T1000 (cell line): ENCODE measurements at places on chromosomes 7 and 10.

- no peak for DNase-seq
These were observed 16.4 kb downstream of the TNRC18 start for GRCh38 chr7:5406957-5407945.

DNA sequence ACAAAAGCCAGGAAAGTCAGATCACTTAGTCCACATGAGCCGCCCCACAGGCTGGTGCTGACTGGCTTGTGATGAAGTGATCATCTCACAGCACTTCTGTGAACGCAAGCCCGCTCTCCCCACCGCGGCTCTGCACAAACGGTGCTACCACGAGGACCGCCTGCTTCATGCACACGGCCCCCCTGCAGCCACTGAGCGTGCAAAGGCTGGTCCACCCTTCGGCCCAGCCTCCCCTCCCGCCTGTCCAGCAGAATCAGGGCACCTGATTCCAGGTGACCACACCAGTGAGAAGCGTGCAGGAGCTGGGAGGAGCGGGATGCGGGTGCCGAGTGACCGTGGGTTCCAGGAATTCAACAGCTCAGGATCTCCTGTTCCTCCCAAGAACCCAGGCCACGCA, 32.2 kb downstream of the MAD1L1 start:
- no peak for DNase-seq

- DNase-seq, result no peak
These were observed 6.0 kb downstream of the ACADSB start for GRCh38 chr10:123014772-123015171.

DNA sequence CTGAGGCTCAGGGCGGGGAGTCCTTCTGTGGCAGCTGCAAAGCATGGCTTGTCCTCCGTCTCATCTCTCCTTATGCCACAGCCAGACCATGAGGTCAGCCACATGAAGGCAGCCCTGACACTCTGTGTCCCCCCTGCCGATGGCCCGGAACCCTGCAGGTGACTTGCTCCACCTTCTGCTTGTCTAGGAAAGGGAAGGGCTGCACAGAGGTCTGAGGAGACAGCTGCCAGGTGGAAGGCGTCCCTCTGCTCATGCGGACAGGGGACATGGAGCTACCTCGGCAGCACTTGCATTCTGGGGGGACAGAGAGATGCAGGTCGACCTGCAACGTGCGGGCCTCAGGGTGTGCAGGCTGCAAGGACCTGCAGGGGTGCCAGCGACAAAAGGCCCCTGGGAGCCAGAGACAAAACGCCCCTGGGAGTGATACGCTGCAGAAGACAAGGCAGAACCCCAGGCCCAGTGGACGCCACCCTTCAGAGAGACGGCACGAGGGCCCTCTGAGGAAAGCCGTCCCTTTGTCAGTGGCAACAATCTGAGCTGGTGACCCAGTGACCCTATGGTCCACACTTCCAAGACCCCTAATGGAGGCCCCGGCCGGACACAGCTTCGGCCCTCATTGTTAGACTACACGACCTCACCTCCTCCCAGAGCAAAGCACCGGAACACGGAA, 205.2 kb upstream of the PPP2R2D start:
- DNase-seq, result no peak

- DNase-seq, result no peak
These were observed 105.3 kb downstream of the FRMD4A start for GRCh38 chr10:14225379-14225778.

- no peak for DNase-seq
These were observed 85.7 kb downstream of the PARP12 start for GRCh38 chr7:139976838-139977656.

DNA sequence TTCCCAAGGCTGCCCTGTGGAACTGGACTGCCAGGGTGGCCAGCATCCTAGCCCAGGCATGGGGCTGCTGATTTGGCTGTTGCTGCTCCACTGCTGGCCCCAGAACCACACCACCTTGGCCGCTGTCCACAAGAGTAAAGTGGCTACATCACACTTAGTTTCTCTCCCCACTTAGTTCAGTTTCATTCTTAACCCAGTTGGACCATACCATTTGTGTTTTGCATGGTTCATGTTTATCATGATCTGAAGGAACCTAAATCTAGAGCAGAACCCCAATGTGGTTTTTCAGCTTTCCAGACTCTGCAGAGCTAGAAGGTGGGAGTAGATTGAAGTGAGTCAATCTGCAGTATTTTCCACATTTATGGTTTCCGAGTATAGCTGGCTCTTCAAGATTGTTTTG, 32.8 kb downstream of the SDK1 start:
- DNase-seq, result no peak

GRCh38 chr7:140889645-140890044, 35.1 kb downstream of the BRAF start:
- no peak for DNase-seq

DNA sequence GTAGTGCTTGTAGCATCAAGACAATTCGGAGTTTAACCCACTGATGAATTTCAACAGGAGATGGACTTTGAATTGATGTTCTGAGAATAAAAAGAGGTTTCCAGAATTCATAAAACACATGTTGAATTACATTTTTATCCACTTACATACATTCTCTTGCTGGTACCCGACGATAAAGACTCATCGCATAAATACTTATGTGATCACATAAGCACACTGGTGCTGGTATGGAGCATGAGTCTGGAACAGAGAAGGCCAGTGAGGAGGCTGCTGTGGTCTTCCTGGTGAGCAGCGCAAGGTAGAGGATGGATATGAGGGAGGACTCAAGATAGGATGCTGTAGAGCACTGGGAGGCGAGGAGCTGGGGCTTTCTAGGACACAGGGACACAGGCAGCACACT, 109.0 kb downstream of the RNF216 start:
- no peak for DNase-seq

DNA sequence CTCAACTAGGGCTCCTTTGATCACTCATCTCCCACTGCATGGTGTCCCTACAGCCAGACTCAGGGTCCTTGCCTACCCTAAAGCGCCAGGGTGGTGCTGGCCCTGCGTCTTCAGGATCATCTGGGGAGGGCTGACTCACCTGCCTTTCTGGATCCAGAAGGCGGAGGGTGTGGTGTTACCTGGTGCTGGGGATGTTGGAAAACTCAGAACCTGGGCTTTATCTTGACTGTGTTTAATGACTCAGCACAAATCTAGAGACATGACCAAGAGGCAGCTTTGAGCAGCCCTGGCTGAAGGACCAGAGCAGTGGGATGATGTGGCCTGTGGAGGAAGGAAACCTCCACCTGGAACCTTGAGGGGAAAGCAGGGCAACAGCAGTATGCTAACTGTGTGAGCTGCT, 96.5 kb downstream of the GRK5 start:
- no peak for DNase-seq

GRCh38 chr10:95739056-95739455, 16.9 kb upstream of the ENTPD1 start:
- no peak for DNase-seq

- no peak for DNase-seq
These were observed 17.3 kb downstream of the DGKI start for GRCh38 chr7:137829337-137829992.

- no peak for DNase-seq
These were observed 3.5 kb upstream of the MYL10 start for GRCh38 chr7:101632641-101633040.

- no peak for DNase-seq
These were observed 113.3 kb upstream of the CREB5 start for GRCh38 chr7:28298870-28299518.

DNA sequence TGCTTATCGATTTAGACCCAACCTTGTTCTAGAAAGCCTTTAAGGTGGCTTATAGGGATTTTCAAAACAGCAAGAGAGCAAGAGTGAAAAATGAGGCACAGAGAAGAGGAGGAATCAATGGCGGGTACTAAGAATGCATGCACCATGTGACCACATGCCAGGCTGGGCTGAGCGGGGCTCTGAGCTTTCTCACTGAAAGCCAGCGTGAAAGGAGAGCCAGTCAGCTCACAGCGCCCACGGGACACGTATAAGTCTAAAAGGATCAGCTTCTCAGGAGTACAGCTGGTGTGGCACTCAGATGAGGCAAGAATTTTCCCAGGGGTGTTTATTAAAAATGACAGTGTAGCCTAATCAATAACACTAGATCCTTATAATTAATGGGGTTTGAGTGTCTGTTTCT, 114.3 kb downstream of the SLIT1 start:
- DNase-seq, result no peak

DNA sequence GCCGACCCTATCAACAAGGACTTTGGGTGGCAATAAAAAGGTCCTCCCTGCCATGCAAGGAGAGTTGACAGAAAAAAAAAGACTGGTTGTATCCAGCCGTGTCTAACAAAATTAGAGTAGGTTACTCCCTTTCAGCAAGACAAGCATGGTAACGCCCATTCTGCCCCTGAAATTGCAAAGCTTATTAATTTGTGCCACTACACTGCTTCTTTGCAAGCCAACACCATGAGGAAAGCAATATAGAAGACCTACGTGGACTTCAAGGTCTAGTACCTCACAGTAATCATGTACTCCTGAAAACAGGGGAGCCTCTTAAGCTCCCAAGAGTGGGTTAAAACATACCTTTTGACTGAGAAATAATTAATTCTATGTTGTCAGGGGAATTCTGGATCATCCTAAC, 90.3 kb downstream of the FRMPD2 start:
- DNase-seq, result no peak

DNA sequence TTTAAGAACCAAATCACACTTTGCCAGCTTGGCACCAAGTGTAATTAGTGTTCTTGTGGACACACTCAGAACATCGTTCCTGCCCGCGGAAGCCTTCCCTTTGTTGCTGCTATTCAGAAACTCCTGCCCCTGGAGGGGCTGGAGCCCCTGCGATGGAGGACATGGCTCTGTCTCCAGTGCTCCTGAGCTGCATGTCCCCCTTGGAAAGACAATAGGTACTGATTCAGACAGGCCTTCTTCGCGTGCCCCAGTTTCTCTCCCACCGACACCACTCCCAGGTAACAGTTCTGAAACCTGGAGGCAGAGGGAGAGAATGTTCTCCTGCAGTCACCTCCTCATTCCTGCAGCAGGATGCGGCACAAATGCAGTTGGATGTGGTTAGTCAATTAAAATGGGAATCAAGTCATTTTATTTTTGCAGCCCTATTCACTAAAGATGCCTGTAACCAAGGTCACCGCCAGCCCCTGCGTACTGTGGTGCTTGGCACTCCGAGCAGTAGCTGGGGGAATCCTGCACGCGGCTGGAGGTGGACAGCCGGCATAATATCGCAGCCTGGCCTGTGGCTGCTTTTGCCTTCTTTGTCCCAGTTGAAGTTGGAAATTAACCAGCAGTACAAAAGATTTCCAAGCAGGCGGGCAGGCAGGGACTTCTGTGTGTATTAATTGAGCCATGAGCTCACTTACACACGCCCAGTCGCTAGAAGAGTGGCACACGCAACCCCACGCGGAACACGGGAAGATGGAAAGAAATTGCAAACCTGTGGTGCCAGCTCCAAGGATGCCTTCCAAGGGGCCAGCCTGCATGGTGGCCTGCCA, 205.7 kb downstream of the EBF3 start:
- DNase-seq, result no peak

DNA sequence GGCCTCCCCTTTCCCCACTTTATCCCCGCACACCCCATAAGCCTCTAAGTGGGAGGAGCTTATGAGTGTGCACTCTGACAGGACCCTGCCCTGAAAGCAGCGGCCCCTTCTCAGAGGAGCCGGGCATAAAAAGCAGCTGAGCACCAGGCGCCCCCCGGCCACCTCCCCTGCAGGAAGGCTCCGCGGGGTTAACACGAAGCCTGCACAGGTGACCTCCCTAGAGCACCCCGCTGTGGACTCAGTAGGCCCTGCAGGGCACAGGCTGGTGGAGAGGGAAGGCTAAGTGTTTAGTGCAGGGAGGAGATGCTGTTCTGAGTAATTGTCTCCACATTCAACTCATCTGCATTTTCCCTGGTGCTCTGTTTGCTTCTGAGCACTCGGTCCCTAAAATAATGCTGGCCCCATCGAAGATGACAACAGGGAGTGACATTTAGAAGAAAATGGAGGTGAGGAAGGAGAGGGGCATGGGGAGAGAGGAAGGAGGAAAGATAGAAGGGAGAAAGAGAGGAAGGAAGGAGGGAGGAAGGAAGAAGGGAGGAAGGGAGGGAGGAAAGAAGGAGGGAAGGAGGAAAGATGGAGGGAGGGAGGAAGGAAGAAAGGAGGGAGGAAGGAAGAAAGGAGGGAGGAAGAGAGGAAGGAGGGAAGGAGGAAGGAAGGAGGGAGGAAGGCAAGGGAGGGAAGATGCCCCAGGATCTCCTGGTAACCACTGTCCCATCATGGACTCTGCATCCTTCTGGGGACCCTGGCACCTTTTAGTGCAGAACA, 25.4 kb upstream of the CNPY1 start:
- no peak for DNase-seq
